ENCODE measurements at places on chromosomes 7 and 10.

- no peak for DNase-seq
Measured at GRCh38 chr10:24718031-24718855, 5.4 kb downstream of the ARHGAP21 start.

DNA sequence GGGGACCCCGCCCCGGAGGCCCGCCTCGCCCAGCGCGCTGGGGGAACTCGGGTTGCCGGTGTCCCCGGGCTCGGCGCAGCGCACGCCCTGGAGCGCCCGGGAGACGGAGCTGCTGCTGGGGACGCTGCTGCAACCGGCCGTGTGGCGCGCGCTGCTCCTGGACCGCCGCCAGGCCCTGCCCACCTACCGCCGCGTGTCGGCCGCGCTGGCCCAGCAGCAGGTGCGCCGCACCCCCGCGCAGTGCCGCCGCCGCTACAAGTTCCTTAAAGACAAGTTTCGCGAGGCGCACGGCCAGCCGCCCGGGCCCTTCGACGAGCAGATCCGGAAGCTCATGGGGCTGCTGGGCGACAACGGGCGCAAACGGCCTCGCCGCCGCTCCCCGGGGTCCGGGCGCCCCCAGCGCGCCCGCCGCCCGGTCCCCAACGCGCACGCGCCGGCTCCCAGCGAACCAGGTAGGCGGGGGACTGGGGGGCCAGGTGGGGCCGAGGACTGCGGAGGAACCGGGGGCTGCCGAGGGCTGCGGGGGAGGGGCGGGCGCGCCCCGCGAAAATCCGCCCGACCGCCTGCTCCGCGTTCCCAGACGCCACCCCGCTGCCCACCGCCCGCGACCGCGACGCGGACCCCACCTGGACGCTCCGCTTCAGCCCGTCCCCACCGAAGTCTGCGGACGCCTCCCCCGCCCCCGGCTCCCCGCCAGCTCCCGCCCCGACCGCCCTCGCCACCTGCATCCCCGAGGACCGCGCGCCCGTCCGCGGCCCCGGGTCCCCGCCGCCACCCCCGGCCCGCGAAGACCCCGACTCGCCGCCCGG is 574 bp downstream of the UTF1 start:
- no peak for DNase-seq

- DNase-seq: no peak
Measured at GRCh38 chr7:118040562-118040961, 143.4 kb upstream of the LSM8 start.

DNA sequence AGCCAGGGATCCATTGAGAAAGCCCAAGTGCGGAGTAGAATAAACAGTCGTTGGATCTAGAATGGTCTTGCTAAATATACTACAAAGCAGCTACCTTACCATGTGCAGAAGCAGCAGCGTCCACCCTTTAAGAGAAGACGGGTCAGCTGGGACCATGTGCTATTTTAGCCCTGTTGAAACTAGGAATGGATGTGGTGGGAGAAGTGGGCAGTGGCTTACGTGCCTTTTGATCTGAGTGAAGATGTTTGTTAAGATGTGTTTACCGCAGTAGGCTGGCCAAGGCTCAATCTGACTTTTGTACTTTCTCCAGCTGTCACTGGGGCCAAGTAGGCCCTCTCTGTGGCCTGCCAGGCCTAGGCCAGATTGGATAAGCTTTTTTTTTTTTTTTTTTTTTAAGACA is 9.2 kb downstream of the HABP2 start:
- DNase-seq: no peak

DNA sequence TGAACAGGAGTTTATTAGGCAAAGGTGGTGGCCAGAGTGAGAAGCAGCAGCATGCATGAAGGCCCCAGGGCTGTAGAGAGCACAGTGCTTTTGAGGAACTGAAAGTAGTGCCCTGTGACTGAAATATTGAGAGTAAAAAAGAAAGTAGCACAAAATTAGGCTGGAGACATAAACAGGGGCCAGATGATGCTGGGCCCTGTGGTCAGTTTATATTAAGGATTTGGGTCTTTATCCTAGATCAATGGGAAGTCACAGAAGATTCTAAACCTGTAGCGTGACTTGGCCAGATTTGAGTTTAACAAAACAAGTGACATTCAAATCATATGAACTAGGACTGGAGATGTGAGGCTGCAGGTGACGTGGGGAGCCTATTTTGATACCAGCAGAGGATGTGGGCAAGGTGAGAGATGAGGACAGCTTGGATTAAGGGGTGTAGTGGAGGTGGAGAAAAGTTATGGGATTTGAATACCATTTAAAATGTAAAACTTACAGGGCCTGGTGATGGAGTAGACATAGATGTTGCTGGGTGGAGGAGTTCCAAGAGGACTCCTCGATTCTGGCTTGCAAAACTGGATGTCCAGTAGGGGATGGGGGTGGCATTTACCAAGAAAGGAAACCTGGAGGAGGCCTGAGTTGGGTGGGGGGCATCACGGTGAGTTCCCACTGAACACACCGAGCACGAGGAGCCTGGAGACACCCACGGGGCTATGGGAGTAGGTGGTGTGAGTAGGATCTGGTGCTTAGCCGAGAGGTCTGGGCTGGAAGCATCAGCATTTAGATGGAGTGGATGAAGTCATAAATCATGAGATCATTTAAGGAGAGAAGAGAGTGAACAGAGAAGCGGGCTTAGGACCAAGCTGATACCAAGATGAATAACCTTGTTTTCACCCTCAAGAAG is 52.8 kb downstream of the HHEX start:
- no peak for DNase-seq

DNA sequence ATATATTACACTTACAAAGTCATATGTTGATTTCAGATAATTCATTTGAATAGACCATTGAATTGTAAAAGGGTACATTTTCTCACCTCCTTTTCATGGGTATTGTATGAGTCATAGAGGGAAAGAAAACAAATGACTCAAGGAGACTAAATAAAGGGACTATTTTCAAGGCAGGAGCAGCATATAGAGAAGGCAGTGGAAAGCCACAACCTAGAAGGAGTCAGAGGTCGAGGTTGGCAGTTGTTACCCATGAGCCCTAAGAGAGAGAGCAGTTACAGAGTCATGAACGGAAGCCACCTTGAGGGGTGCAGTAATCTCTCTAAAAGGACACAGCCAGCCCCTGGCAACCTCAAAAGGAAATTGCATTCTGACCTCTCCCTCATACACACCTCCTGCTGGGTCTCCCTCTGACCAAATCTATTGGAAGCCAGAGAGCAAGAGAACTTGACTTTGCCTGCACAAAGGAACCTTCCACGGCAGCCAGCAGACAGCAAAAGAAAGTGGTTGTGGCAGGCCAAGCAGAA is 137.9 kb downstream of the GRM8 start:
- no peak for DNase-seq

GRCh38 chr7:106216517-106216922 is 68.3 kb downstream of the NAMPT start:
- DNase-seq: no peak

DNA sequence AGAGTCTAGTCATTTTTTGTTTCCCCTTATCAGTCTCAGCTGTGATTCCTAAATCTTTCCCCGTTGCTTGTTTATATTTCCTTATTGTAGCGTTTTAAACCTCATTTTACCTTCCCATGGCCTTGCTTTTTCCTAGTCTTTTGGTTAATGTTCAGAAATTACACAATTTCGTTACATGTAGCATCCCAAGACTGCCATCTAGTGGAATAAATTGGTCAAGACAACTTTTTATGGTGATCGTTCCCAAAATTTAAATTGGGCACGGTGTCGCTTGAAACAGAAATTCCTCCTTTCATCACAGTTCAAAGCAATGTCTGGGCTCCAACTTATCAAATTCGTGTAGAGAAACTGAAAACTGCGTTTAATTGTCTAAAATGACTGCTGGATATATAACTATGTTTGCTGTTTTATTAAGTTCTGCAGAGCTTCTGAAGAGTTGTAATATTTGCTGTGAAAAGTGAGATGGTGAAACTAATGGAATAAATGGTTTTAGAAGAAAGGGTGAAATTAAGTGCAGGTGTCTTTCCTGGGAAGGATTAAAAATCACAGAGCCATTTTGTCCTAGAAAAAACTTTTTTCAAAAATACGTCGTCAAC is 370.2 kb downstream of the PHF14 start:
- no peak for DNase-seq

DNA sequence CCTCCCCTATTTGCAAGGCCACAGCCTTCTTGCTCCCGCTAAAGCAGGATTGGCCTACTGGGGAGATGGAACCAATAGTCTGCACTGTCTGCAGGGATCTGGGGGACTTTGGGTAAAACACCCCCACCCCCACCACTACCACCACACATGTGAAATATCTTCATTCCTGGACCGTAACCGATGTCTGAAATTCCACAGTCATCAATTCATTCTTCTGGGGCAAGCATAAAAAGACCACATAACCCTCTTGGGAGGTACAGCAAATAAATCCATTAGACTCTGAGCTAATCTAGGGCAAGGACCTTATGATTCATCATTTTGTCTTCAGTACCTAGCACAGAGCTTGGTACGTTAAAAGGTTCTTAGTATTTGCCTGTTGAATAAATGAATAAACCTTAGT is 307.8 kb downstream of the GPAM start:
- no peak for DNase-seq

DNA sequence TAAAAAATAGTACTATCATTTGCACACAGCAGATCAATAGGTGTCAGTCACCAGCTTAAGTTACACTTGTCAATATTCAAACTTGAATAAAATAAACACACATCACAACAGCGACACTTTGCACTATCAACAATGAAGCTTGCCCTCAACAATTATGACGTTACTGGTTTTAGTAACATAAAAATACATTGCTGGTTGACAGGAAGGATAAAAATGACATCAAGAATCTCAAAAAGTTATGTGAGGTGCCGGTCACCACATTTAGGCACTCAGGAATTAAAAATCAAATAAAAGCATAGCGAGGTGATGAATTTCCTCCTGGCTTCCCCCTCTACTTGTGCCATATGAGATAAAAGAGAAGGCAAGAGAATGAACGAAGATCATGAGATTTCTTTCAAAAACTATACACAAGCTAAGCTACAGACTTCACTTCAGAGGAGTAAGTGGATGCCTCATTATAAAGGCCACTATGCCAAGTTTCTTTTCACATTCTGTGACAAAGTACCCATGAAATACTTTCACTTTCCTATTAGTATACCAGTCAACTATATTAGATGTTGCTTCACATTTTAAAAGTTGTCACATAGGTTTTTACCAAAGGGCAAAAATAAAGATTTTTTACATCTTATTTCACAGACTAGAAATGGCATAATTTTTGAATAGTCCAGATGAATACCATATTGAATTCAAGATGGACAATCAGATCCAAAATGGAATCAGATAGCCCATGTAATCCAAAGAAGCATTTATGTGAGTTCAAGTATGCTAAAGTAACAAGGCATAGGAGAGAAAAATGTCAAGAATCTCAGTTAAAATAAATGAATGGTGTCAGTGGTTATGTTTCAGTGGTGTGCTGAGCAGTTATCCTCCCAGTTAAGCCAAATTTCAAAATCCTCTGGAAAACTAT is 3.6 kb downstream of the CCDC71L start:
- DNase-seq: no peak

DNA sequence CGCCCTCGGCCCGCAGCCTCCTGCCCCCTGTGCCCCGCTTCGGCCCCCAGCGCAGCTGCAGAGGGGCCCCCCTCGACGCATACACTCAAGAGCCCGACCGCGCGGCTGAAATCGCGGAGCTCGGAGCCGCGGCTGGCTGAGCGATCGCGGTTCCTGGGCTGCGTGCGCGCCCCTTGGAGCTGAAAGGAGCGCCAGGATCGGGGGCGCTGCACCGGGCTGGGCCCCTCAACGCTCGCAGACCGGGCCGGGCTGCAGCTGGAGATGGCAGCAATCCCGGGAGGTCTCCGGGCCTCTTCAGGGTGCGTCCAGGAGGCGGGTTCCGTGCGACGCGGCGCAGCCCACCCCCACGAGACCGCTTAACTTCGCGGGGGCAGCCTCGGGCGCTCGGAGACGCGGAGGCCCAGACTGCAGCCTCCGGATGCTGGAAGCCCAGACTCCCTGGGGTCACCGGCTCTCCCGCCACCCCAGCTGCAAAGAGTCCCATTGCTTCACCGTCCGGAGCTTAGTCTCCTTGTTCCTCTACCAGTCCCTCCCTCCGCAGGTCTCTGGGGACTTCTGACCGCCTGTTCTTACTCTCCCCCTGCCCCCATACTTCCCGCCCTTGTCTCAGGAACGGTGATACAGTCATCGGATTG is 73.0 kb upstream of the LRRC4 start:
- no peak for DNase-seq

DNA sequence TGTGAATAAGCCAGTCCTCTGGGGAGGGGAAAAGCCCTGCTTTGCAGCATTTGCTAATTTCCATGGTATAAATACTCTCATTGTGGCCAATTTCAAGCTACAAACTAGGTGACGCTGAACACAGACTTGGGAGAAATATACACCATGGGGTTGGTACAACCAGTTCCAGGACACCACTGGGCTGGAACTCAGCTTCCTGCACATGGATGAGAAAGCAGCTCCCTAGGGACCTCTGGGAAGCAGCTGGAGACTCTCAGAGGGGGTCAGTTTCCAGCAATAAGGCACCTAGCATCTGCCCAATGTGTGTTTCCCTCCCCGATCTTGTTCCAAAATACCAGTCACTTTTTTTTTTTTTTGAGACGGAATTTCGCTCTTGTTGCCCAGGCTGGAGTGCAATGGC is 56.8 kb upstream of the WDR11 start:
- no peak for DNase-seq

DNA sequence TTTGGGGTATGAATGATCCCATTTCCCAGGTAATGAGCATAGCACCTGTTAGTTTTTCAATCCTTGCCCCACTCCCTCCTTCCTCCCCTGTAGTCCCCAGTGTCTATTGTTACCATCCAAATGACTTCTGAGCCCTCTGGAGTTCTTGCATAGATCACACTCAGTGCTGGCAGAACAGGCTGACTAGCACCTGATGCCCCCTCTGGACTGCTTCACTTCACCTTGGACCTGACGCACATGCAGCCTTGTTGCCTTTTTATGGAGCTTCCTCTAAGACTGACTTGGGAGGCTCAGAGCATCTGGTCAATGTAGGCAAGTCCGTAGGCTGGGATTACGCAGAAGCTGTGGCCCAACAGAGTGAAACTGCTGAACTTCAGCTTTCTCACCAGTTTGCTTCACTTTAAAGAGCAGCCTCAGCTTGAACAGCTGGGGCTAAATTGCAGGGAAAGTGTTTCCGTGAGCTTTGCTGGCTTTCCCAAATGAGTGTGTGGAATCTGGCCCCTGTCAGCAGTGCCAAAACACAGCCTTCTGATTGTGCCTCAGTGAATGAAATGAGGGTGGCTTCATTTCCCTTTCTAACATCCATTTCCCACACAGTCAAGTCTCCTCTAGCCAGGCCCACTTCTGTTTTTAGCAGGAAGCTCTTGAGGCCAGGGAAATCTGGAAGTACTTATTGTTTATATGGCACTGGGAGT is 48.5 kb downstream of the NXPH1 start:
- DNase-seq: no peak
